ENCODE measurements at places on chromosomes 1 and 21.

DNA sequence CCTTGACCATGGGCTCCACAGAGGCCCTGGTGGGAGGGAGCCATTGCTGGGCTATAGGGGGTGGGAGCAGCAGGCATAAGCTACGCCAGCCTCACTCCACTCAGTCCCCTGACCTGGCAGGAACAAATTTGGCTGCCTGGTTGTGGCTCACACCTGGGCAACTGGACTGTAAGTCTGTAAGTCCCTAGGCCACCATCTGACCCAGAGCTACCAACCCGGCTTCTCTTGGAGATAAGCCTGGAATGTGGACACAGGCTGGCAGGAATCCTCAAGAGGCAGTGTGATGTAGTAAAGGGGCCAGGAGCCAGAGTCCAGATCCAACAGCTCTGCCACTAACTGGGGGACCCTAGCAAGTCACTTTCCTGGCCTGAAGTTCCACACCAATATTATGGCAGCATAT, 11.4 kb downstream of the NCF2 start:
- DNase-seq, result no peak

DNA sequence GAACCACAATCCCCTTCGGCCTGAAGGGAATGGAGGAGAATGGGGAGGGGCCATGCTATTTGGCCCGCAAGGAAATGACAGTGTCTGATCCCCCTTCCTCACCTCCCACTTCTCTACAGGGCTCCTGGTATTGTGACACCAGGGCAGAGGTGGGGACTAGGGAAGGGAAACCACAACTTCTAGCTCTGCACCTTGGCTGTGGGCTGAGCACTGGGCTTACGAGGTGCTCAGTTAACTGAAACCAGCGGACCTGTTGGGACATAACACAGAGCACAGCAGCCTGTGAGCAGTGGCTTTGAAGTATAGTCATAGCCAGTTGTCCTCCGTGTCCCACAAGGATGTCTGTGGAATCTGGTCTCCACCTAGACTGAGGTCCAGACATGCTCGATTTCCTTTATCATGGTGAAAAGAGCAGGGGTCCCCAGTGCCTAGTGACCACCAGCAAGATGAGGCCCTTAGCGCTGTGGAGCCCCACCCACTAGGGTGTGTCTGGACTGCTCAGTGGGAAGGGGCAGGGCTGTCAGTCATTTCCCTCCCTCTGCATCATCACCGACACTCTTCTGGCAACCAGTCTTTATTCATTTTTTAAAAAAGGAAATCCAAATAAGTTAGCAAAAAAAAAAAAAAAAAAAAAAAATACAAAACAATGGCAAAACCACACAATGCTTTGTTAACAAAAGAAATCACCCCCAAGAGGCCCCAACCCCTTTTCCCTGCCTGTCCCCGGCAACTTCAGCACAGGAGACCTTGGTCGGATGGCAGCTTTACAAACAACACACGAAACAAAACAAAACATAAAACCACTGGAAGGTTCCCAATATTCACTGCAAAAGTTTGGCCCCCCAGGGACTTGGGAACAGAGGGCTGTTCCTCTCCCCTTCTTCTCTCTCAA, 3.0 kb downstream of the MYOG start:
- no peak for DNase-seq

DNA sequence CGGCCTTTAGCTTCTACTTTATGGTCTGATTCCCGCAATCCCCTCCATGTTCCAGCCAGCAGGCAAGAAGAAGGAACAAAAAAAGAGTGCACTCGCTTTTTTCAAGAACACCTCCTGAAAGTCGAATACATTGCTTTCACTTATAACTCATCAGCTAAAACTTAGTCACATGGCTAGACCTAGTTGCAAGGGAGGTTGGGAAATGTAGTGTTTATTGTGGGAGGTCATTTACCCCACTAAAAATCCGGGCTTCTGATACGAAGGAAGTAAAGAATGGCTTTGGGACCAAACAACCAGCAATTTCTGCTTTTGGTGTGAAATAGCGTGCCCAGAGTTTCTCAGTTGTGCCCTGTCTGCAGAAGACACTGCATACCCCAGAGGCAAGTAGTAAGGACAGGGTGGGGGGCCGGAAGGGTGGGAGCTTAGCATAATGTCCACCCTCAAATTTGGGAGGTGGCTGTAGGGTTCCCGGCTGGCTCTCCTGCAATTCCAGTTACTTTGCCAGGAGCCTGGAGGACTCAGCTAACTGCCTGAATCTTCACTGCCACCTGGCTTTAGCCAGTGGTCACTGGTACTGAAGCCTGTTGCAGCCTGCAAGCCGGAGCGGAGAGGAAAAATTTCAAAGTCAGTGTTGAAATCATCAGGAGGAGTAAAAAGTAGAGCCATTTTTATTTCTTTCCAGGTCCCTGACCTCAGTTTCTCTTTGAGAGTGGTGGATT, 57.7 kb upstream of the F3 start:
- DNase-seq, result no peak

GRCh38 chr1:63784083-63784482, 10.3 kb downstream of the ROR1 start:
- no peak for DNase-seq

GRCh38 chr1:73066866-73067265, 784.5 kb upstream of the NEGR1 start:
- DNase-seq, result no peak

- no peak for DNase-seq
Measured at GRCh38 chr1:8862528-8862927, 16.0 kb downstream of the ENO1 start.

GRCh38 chr1:23337869-23338268, 6.2 kb downstream of the HNRNPR start:
- DNase-seq, result no peak

DNA sequence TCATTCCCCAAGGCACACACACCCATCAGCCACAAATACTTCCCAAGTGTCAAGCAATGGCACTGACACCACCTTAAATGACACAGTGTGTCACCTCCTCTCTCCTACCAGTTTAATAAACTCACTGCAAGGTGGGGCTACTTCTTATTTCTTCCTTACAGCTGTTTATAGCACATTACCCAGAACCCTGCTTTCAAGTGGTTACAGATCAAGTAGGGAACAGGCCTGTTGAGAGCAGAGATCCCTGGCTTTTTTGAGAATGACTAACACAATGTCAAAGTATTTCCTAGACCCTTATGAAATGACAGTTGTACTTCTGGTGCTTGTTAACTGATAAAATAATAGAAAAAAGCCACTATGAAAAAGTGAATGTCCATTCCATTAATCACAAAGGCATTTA, 19.8 kb downstream of the ZBTB17 start:
- no peak for DNase-seq

GRCh38 chr1:36982709-36983108, 51.6 kb downstream of the GRIK3 start:
- DNase-seq, result no peak

- DNase-seq, result peak; percentile 47
Measured at GRCh38 chr1:47432071-47433036, 5.5 kb upstream of the FOXD2 start.

All from brain pericyte (primary cell).